ENCODE measurements at places on chromosomes 1 and 21. TPM values are rescaled to one million over a fixed set of nuclear protein-coding genes. Genes with fewer than 3 reads are reported as not detected.

DNA sequence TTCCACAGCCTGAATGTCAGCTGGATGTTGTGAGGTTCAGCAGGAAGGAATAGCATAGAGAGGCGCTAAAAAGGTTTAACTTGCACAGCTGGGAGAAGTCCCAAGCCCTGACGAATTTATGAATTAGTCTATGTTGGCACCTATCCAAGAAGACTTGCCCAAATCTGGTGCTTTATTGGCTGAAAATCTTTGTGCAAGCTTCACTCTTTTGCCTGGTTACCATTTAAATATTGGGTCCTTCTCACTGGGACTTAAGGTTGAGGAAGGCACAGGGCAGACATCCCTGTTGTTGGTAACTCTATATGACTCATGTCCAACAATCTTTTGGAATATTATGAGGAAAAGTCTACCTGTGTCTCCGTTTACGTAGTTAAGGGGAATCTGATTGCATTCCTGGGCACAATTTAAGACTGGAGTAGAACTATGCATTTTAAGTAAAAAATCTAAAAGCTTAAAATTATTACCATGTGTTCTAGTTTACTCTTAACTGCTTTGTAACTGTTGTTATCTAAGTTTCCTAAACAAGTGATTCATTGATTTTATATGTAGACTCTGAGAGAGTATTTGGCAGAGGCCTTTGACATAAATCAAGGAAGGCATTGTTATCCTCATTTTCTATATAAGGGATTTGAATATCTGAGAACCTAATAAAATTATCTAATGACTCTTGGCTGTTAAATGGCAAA is 181.7 kb upstream of the DPYD start:
- no peak for DNase-seq

DNA sequence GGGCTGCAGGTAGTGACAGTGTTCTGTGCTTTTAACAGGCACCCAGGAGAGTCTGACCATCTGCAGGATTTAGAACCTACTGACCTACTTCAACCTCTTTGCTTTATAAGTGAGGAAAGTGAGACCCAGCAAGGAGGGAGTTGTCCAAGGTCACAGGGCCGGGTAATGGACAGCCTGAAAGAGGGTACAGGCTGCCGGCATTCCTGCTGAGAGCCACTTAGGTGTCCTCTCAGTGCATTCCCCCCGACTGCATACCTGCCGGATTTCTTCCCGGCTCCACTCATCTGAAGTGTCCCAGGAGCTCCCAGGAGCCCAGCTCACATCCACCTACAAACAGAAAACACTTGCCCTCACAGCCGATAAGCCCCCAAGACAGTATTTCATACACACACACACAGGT is 13.9 kb downstream of the PHLDA3 start:
- DNase-seq: no peak

DNA sequence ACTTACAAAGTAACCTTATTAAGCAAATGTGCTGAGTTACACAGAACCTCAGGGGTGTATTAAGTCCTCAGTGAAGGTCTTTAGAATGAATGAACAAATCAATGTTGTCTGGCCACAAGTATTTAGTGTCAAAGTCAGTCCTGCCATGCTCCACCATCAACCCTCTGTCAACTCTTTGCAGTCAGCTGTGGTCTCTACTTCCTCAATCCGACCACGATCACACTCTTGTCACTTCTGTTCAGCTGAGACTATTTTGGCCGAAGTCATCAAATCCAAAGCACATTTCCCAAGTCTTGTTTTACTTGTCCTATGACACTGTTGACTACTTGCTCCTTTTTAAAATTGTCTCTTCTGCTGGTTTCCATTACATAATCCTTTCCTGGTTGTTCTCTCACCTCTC is 173.5 kb downstream of the ST6GALNAC5 start:
- no peak for DNase-seq

DNA sequence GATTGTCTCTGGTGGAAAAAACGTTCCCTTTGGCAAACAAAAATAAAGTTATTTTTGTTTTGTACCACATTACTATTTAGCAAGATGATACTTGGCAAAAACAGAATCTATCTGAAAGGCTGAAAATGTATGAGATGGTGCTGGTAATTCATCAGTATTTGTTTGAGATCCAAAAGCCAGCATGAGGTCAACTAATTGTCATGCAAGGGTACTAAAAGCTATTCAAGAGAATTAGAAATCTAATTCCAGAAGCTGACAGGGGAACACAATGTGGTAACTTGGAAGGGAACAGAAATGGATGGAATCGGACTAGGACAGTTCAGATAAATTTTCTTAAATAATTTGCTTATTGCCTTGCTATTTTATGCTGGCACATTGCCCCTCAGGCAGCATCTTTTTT is 263.8 kb downstream of the KCNT2 start:
- DNase-seq: no peak

DNA sequence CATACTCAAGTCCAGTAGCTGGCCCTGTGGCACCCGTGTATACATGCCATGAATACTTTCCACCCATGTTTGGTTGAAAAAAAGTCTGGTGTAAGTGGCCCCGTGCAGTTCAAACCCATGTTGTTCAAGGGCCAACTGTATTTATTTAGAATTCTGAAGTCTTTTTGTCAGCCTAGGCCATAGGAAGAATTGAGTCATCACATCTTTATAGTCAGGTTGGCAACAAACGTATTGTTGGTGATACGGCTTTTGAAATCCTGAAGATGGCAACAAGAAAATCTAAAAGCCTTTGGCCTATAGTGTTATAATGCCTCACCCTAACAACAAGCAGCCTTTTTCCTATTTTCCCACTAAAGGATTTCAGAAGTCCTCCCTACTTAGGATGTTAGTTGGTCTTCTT is 363.6 kb downstream of the PLPP3 start:
- DNase-seq: peak; percentile 4

DNA sequence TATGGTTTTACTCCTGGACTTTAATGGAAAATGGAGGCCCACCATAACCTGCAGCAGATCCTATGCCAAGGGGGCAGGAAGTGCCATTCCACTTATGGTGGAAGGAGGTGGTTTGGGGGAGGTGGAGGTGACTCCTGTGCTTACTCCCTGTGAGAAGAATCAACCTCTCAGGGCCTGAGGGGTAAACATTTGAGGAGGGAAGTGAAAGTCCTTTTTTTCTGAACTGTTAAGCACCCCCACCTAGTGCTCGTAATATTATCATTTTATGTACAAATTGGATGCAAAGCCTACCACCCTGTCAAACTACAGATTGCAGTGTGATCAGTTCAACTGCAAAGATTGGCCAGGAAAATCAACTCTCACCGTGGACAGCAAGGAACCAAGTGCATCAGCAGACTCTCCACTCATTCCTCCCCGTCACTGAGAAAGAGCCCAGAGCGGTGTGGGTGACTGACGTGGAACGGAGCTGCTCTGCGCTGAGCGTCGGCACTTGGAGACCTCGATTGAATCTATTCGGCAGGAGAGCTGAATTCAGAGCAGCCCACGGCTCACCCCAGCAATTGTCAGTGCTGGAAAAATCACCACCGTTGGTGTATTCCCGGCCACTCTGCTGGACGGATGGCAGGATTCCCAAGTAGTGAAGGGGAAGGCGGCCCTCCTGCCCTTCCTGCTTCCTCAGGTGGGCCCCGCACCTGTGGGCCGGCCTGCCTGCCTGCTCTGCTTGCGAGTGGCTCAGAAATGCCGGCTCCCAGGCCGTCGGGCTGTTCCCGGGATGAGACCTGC is 46.8 kb upstream of the COX20 start:
- no peak for DNase-seq

DNA sequence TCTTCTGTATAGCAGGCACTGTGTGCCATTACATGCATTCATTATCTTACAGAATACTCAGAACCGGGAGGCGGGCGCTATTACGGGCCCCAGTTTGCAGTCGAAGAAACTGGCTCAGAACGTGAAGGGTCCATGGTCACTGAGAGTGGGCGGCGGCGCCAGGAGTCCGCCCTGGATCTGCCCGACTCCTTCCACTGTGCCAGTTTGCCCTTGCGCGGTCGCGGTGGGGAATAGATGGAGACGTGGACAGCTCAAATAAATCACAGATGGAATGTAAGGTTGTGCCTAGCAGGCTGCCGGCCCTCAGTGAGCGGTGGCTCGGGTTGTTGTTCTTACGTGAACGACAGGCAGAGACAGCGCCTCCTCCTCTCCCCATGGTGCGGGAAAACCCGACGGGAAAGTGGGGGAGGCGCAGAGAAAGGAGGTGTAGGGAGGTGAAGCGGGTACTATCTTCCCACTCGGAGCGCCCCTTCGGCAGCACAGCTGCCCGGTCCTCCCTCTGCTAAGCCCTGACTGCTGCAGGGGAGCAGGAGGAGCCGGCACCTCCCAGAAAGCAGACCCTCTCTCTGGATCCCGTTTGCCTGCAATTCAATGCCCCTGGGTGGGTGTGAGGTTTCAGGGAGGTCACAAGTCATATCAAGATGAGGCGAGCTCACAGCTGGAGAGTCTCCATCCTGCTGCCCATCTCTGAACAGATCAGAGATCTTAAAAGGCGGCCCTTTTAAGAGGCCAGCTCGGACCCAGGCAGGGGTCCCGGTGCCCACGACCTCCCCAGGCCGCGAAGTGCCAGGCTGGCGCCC is 1.1 kb downstream of the COL9A2 start:
- DNase-seq: no peak

DNA sequence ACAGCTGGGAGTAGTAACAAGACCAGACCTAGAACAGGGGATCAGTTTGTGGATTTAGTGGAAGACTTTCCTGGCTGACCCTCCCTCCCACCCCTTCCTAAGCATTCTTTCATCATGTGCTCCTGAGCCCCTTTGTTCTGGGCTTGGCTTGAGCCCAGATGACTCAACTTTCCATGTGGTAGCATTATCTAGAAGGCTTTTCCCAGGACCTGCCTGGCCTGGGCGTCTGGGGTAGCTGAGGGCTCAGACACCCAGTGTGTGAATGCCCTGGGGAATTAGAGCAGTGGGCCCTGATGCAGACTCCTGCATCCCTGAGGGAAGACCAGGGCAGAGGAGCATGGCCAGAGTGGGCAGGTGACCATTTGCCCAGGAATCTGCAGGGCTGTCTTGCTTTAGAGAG is 44.1 kb upstream of the TSPAN2 start:
- DNase-seq: peak; percentile 38

DDR2 gene
- 51.2 TPM for total RNA-seq

DTL gene
- 35.1 TPM for total RNA-seq
